ENCODE measurements at places on chromosomes 5 and 9.
A peak's percentile ranks its signal among the peaks of the same experiment; 100 is the strongest.

- peak; percentile 10 for DNase-seq
Measured at GRCh38 chr9:5186416-5187169, 1.2 kb upstream of the INSL6 start.

- no peak for DNase-seq
Measured at GRCh38 chr9:131590449-131590848, 45.1 kb downstream of the PRRT1B start.

GRCh38 chr5:5165541-5166002 lies 25.4 kb downstream of the ADAMTS16 start:
- DNase-seq, result peak; percentile 85

GRCh38 chr9:124794902-124795491 lies 18.1 kb downstream of the OLFML2A start:
- no peak for DNase-seq

DNA sequence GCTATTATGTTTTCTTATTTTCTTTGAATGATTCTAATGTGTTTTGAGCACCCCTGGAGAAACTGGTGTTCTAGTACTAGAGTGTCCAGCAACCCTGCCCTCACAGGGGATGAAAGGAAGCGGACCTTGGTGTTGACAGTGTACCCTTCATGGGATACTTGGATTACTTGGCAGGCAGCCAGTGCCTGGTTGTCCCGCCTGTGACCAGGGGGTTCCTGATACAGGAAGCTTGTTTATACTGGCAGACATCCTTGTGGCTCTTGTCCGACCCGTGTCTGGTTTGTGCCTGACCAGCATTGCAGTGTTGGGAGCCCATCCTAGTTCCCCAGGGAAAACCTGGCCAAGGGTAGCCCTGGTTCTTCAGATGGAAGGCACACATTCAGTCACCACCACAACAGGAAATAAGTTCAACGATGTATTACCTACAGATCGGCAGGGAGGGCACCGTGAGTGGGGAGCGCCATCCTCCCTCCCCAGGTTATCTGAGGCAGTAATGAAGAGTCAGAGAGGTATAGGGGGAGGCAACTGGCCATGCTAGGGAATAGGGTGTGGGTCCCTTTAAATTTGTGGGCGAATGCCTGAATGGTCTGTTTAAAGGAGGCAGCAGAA lies 47.3 kb downstream of the CACNA1B start:
- no peak for DNase-seq

GRCh38 chr5:148255456-148255855 lies 13.1 kb upstream of the SPINK13 start:
- DNase-seq, result no peak

DNA sequence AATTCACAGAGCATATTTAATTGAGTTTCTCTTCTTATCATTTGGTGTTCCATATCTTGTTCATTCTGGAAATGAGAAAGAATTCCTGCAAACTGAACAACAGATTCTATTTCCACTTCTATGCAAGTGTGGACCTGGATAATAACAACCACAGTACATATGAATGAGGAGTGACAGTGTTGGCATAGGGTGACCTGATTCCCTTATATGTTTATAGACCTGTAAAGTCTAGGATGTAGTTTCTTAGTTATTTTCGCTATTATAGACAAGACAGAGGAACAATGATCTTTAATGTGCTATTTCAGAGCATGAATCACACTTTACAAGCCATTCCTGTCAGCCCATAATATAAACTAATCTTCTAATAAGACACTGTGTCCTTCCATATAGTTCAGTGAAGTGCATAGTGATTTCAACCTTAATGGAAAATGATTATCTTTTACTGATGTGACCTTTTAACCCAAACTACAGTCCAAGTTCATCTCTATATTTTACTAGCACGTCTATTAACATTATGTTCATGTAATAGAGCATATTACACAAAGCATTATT lies 88.2 kb upstream of the FAM174A start:
- DNase-seq, result no peak

DNA sequence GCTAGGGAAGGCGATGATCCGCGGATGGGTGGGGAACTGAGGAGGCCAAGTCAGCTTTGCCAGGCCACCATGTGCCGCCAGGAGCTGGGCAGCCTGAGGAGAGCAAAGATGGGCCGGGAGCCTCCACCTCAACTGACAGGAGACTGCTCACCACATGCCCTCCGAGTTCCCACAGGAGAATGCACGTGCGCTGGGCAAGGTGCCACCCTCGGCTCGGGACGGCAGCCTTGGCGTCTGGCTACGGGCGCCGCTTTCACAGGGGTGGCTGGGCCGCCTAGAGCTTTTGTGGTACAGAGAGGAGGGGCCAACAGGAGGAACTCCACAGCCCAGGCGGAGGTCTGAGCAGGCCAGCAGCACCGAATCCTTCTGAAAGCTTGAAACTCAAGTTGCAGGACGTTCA lies 5.3 kb upstream of the TBC1D9B start:
- no peak for DNase-seq

- DNase-seq, result no peak
Measured at GRCh38 chr9:69317894-69318293, 7.1 kb upstream of the ENTREP1 start.

DNA sequence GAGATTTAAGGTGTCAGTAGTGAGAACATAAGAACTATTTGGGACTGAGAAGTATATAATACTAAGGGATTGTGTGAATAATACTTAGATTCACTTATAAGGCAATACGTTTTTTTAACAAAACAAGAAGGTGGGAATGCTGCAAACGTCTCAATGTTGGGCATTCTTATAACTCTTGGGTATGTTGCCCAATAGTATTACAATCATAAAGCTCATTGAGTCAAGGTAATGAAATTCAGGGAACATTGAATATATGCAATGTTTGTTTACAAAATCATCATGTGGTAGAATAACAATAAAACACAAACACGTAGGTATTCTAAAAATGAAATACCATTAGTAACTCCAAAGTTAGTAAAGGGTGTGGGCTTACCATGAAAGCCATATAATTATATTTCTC lies 400.7 kb downstream of the KIAA0825 start:
- DNase-seq, result peak; percentile 79

- peak; percentile 66 for DNase-seq
Measured at GRCh38 chr9:122125158-122125508, 32.0 kb upstream of the TTLL11 start.

DNA sequence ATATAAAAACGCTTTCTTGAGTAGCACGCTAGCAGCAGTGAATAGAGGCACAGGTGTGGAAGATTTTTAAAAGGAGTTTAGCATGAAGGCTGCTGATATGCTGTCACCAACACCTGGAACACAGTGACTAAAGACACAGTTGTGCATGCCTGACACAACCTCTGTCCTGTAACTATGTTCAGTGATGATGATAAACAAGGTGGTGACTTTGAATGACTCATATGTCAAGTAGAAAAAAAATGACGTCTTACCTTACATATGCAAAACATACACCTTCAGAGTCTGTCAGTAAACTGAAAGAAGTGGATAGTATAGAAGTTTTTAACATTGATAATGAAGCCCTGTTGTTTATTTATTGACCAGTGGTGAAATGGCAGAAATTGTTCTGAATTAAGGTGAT lies 66.2 kb upstream of the ADCY2 start:
- no peak for DNase-seq

GRCh38 chr5:31364881-31365636 lies 166.8 kb downstream of the DROSHA start:
- DNase-seq, result no peak

DNA sequence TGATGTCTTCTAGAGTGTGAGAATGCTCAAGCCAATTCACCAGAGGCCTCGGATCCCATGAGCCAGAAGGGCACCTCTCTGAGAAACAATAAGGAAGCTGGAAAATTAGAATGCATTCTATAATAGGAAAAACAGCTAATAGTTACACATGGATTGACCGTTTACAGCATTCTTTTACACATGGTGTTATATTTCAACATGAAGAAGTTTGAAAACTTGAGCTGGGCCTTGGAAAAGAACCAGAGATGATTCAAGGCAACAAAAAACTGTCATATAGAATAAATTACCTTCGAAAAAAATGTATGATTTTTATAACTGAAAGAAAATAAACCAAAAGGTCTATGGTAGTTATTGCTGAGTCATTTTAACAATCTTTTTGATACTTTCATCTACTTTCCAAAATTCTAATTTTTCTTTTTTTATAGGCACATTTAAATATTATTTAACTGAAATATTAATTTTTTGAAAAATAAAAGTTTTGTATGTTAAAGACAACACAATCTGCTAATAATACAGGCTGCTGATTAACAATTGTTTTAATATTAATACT lies 6.2 kb downstream of the SH3TC2 start:
- DNase-seq, result no peak

DNA sequence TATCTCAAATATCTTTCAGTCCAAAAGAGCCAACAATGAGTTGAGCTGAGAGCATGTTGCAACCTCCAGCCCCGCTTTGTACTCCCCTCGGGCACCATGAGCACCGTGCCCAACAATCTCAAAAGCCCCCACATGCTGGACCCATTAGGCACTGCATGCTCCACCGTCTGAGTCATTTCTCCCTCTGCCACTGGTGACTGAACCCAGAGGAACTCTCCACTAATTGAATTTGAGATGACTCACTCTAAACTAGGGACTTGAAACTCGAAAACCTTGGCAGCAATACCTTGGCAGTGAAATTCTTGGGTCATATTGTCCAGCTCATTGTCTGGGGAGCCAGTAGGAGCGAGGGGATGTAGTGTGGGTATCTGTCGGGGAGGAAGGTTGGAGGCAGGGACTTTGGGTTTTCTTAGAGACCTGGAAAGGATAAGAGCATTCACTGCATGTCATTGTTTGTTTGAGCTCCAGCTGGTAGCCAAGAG lies 49.9 kb upstream of the SLIT3 start:
- peak; percentile 99 for DNase-seq

DNA sequence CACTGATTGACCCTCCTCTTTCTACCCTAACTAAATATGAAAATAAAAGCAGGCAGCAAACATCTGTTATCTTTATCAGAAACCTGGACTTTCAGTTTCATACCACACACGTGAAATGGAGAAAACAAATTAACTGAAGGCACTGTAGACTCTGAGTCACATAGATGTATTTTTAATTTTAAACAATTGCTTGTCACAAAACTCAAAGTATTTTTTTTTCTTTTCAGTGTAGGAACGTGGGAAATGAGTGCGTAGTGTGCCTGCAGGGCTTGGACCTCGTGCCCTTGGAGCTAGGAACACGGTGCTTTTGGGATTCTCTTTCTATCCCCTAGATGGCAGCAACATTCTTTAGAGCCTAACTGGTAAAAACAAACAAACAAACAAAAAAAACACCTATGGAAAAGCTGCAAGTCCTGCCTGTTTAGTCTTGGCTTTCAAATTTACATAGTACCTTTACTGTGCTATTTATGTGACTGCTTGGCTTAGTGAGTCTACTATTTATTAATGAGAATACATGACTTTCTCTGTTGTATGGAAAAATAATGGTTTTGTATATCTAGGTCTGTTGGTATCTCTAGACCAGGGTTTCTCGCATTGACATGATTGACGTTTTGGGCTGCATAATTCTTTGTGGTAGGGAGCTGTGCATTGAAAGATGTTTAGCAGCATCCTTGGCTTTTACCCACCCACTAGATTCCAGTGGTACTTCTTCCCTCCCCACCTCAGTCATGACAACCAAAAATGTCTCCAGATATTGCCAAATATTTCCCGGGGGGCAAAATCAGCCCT lies 16.8 kb upstream of the ACTBL2 start:
- no peak for DNase-seq

- no peak for DNase-seq
Measured at GRCh38 chr9:118318770-118319431, 614.7 kb downstream of the TLR4 start.

GRCh38 chr5:106290841-106291240 lies 1379.9 kb downstream of the EFNA5 start:
- no peak for DNase-seq

- DNase-seq, result no peak
Measured at GRCh38 chr5:177356746-177357145, 978 bp upstream of the RGS14 start.

DNA sequence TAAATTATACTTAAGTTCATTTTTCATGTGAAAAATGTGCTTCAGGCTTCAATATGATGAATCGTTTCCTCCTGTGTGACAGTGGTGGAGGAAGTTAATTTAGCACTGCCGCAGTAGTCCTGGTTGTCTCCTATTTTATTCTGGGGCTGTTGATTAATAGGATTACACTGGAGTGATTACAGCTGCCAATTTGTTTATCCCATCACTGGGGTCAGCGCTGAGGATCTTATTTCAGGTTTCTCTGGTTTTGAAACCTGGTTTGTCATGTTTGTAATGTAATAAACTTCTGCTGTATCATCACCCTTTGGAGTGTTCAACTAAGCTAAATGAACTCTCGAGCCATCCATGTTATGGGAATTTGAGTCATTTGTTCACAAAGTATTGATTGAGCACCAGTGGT lies 241.7 kb upstream of the KCNN2 start:
- no peak for DNase-seq

DNA sequence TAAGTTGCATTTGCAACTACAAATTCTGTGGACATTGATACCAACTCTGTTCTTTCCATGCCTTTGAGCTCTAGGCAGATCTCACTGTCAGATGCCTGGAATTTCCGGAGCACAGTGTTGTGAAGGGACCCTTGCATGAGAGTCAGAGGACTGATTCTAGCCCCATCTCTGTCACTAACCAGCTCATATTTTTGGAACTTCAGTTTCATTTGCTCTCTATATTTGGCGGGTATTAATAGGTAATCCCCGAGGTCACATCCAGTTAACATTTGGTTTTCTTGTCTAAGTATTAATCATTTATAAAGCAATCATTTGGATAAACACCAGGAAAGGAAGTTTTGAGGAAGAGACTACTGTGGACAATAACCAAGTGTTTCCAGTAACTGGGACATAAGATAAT lies 115.7 kb downstream of the MAN2A1 start:
- DNase-seq, result no peak

DNA sequence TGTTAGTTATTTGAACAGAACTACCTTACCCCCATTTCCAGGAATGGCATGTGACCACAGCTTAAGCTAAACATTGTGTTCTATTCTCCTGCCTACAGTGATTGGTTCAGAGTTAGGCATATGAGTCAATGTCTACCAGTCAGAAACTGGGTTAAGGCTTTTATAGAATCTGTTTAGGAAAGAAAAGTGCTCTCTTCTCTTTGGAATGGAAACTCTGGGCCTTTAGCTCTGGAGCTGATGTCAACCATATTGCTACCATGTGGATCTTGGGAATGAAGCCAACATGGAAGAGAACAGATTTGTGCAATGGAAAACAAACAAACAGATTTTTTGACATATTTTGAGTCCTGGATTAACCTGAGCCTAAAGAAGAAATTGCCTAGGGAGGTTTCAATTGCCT lies 488.9 kb upstream of the TNC start:
- DNase-seq, result no peak

GRCh38 chr9:36690412-36691168 lies 117.9 kb downstream of the MELK start:
- no peak for DNase-seq

DNA sequence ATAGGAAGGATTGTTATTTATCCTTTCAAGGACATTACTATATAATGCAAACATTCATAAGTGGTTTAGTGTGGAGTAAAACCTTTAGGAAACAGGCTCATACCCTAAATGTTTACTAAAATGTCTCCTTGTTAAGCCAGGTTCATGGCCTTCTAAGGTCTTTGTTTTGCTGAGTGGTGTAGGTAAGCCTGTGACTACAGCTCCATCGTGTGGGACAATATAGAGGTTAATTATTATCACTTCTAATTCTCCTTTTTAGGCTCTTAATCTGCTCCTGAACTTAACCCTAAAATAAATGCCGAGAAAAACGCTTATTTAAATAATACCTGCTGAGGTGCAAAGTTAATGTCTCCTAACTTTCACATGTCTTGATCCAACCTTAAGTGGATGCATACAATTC lies 43.8 kb downstream of the SPINK5 start:
- DNase-seq, result no peak

GRCh38 chr5:142550471-142550870 lies 135.4 kb downstream of the FGF1 start:
- DNase-seq, result no peak

GRCh38 chr5:123367739-123368138 lies 55.5 kb downstream of the CEP120 start:
- DNase-seq, result no peak

All from SJSA1 (cell line).